ENCODE measurements at places on chromosomes 3 and 15. TPM values are rescaled to one million over a fixed set of nuclear protein-coding genes. Genes with fewer than 3 reads are reported as not detected.

TUBGCP5 gene
- total RNA-seq = 10.2 TPM

ACSBG1 gene
- total RNA-seq = 0.33 TPM

GORASP1 gene
- total RNA-seq = 50.9 TPM

GRAMD1C gene
- 1.4 TPM for total RNA-seq

TUSC7 gene
- not detected for total RNA-seq

GABRA5 gene
- total RNA-seq = not detected

UMPS gene
- 39.5 TPM for total RNA-seq

SAMMSON gene
- total RNA-seq = 0.23 TPM

PLD1 gene
- total RNA-seq = 65.6 TPM

SI gene
- total RNA-seq = not detected

- peaks cover 14% of the 10 kb centered on the region for H3K4me1 ChIP-seq
- H3K27ac ChIP-seq = peak overlapping the region; percentile 77
- H3K27me3 ChIP-seq = no peaks in the 10 kb centered on the region
These were observed 664 bp downstream of the PARP3 start for GRCh38 chr3:51942603-51943450.

GRCh38 chr3:42019953-42020260 is 58.0 kb upstream of the ULK4 start:
- H3K4me1 ChIP-seq = peaks cover 21% of the 10 kb centered on the region
- no peak overlapping the region for H3K4me3 ChIP-seq
- H3K27ac ChIP-seq = no peak overlapping the region
- H3K36me3 ChIP-seq = no peaks in the 10 kb centered on the region
- no peaks in the 10 kb centered on the region for H3K27me3 ChIP-seq

- no peaks in the 10 kb centered on the region for H3K4me1 ChIP-seq
- no peak overlapping the region for H3K27ac ChIP-seq
- no peaks in the 10 kb centered on the region for H3K36me3 ChIP-seq
- no peak overlapping the region for H3K4me3 ChIP-seq
- DNase-seq = no peak
These were observed 226.4 kb downstream of the SCAPER start for GRCh38 chr15:76678766-76679165.

DNA sequence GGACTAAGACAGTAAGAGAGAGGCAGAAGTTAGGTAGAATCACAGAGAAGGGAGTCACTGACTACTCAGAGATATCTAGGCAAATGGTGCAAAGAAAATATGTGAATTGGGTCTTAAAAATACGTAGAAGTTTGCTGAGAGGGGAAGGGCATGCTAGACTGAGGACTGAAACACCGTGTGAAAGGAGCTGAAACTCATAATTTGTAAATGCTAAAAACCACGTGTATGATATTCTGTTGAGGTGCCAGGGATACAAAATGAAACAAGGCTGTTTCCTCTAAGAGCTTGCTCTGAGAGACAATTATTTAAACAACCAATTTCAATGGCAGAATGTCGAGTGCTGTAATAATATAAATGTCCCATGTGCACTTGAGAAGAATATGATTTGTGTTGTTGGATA is 47.2 kb downstream of the NCK1 start:
- H3K4me3 ChIP-seq = no peak overlapping the region
- no peak for DNase-seq
- no peak overlapping the region for H3K27ac ChIP-seq
- no peaks in the 10 kb centered on the region for H3K36me3 ChIP-seq
- H3K4me1 ChIP-seq = peaks cover 7% of the 10 kb centered on the region

- peaks cover 3% of the 10 kb centered on the region for H3K4me1 ChIP-seq
- H3K27ac ChIP-seq = no peak overlapping the region
- H3K36me3 ChIP-seq = no peaks in the 10 kb centered on the region
- no peaks in the 10 kb centered on the region for H3K27me3 ChIP-seq
- no peak overlapping the region for H3K4me3 ChIP-seq
These were observed 51.7 kb upstream of the HES1 start for GRCh38 chr3:194084284-194084683.

DNA sequence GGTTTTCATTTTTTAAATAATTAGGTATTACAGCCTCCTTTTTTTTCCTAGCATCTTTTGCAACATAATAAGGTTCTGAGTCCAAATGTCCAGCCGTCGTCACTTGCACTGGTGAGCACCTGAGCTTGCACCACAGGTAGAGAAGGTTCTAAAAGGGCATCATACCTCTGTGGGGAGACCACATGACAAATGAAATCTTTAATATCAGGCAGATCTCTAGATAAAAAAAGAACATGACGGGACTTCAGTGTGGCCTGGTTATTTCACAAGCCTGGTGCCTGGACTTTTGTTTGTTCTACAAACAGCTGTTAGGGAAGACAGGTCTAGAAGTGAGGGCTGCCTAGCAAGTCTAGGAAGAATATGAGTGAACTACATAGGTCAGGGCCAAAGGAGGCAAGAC is 3.6 kb downstream of the ZBED2 start:
- no peak overlapping the region for H3K4me3 ChIP-seq
- H3K36me3 ChIP-seq = no peaks in the 10 kb centered on the region
- H3K27me3 ChIP-seq = no peaks in the 10 kb centered on the region

GRCh38 chr15:66947471-66947870 is 117.9 kb upstream of the SMAD3 start:
- H3K27me3 ChIP-seq = no peaks in the 10 kb centered on the region
- no peaks in the 10 kb centered on the region for H3K4me1 ChIP-seq
- no peak overlapping the region for H3K27ac ChIP-seq
- no peaks in the 10 kb centered on the region for H3K36me3 ChIP-seq

DNA sequence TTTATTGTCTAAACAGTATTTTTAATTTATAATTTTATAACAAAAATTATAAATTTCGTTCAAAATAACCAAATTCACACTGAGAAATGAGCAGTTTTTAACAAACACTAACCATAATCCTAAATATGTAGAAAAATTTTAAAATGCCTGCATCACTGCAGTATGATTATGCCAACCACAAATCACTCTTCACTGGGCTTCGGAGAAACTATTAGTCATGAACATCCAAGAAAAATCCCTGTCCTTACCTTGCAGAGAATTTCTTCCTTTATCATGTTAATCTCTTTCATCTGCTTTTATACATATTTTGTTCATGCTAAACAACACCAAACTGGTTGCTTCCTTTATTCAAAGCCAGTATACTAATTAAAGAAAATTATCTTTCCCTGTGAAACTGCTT is 511.0 kb upstream of the ALCAM start:
- no peaks in the 10 kb centered on the region for H3K36me3 ChIP-seq
- H3K27me3 ChIP-seq = no peaks in the 10 kb centered on the region
- H3K4me3 ChIP-seq = no peak overlapping the region

DNA sequence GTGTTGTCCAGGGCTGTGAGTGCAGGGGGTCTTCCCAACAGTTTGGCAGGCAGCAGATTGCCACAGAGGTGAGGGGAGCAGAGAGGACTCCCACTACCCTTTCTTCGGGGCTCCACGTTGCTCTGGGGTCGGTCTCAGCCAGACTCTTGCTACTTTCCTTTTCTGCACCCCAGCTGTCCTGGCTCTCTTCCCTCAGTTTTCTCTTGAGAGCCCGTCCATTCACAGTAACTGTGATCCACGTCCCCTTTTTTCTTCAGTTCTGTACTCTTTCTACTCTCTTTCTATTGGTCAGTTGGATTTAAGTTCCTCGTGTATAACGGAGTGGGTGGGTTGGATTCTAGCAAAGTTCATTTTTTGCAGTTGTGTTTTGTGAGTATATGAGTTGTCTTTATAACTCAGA is 105.8 kb downstream of the UNC13C start:
- H3K27ac ChIP-seq = no peak overlapping the region
- no peaks in the 10 kb centered on the region for H3K4me1 ChIP-seq
- H3K4me3 ChIP-seq = no peak overlapping the region
- H3K27me3 ChIP-seq = no peaks in the 10 kb centered on the region

GRCh38 chr15:74786551-74787165 is 4.8 kb downstream of the CSK start:
- peaks cover 27% of the 10 kb centered on the region for H3K4me1 ChIP-seq
- no peaks in the 10 kb centered on the region for H3K36me3 ChIP-seq
- DNase-seq = no peak
- H3K4me3 ChIP-seq = no peak overlapping the region
- H3K27me3 ChIP-seq = no peaks in the 10 kb centered on the region
- H3K27ac ChIP-seq = no peak overlapping the region

DNA sequence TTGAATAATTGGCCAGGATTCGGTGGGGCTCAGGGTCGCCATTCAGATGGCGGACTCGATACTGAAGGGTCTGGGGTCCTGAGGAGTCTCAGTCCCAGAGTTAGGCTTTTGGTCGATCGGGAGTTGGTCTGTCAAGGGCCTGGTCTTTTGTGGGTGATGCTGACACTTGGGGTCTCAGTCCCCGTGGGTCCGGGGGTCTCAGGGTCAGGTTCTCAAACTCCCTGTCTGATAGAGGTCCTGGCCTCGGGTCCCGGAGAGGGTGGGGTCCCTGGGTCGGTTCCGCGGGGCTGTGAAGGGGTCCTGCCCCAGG is 467 bp downstream of the NCKIPSD start:
- peak overlapping the region; percentile 47 for H3K27ac ChIP-seq
- no peaks in the 10 kb centered on the region for H3K36me3 ChIP-seq
- DNase-seq = no peak
- peaks cover 10% of the 10 kb centered on the region for H3K4me1 ChIP-seq

DNA sequence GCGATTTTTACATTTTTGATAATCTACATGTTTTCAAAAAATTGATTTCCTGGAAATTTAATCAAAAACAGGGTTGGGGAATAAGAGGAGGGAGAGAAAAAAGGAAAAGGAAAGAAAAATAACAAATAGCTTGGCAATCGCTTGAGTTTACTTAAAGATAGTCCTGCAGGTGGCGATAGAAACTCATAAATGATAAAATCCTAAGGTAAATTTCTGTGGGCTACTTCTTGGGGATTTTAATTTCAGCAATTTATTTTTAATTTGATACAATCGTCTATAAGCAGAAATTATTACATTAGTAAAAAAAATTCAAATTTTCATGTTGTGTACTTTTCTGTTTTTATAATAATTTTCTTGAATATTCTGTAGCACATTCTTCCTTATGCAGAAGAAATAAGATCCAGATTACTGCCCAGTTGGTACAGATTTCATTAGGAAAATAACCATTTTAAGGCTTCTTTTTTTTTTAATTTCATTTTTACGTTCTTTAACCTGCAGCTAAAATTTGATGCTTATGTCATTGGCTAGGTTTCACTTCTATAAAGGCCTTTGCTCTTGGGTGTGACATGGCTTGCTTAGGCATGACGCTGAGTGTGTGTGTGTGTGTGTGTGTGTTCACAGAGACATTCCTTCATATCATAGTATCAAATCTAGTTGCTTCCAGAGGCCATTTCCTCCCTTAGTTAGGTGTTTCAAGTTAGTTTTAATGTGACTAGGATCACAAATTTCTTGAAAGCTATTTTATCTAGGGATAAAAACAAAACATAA is 181.8 kb downstream of the MCTP2 start:
- H3K4me1 ChIP-seq = peaks cover 1% of the 10 kb centered on the region
- H3K27me3 ChIP-seq = no peaks in the 10 kb centered on the region
- DNase-seq = no peak
- H3K4me3 ChIP-seq = no peak overlapping the region
- no peaks in the 10 kb centered on the region for H3K36me3 ChIP-seq
- no peak overlapping the region for H3K27ac ChIP-seq

DNA sequence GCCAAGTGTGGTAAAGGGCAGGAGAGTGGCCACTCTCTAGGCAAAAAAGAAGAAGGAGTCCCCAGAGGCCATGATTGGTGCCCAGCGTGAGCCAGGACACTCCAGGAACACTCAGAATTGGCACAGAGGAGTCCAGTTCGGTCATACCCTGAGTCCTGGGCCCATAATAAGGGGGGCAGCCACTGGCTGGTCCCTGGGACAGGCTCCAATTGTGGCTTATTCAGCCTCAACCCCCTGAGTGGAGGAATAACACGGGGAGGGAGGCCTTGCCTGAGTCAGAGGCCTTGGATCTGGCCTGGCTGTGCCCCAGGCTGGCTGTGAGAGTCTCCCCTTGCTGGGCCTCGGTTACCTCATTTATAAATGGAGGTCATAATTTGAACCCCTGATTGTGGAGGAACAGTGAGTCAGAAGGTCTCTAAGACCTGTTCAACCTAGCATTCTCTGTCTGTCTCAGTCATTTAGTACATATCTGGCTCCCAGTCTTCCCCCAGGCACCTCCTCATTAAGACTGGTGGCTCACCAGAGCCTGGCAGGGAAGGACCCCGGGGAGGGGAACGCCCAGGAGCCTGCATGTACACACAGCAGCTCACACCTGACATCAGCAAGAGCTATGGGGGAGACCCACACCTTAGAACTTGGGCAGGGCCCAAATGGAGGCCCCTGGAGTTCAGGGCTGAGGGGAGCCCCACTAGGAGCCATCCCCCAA is 95.9 kb upstream of the ATP2B2 start:
- H3K4me3 ChIP-seq = no peak overlapping the region
- no peaks in the 10 kb centered on the region for H3K4me1 ChIP-seq
- H3K27ac ChIP-seq = no peak overlapping the region

DNA sequence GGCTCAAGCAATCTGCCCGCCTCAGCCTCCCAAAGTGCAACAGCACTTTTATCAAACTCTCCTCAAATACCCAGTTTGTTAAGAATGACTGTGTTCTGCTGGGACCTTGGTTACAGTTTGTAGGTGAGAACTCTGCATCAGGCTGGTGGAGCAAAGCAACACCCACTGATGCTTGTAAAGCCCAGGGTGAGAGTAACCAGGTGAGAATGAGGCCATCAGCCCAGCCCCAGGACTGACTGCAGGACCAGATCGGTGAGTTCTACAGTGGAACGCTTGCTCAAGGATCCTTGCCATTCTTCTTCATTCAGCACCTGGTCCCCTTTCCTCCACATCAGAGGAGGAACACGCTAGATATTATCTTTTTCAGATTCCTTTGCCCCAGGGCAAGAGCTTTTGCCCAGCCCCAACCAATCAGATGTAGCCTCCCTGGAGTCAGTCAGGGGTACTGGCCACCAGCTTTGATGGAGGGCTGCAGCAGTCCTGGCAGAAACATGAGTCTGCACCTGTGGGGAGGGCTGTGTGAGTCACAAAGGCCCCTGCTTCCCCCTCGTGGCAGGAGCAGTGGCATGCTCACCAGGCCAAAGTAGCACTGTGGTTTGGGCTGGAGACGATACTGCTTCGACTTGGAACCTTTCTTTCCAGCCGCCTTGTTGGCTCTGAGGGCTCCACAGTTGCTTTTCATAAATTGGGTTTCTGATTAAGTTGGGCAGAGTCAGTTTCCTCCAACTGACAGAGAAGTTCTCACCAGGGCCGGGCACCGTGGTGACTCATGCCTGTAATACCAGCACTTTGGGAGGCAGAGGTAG is 3.5 kb upstream of the SHISA5 start:
- H3K4me3 ChIP-seq = no peak overlapping the region
- DNase-seq = no peak
- H3K4me1 ChIP-seq = peaks cover 13% of the 10 kb centered on the region
- no peak overlapping the region for H3K27ac ChIP-seq
- H3K36me3 ChIP-seq = no peaks in the 10 kb centered on the region
- H3K27me3 ChIP-seq = no peaks in the 10 kb centered on the region

GRCh38 chr3:39590806-39591205 is 123.3 kb downstream of the MOBP start:
- H3K27me3 ChIP-seq = no peaks in the 10 kb centered on the region
- no peak overlapping the region for H3K4me3 ChIP-seq

GRCh38 chr3:30123755-30124154 is 482.6 kb upstream of the TGFBR2 start:
- H3K4me3 ChIP-seq = no peak overlapping the region
- no peaks in the 10 kb centered on the region for H3K27me3 ChIP-seq
- no peaks in the 10 kb centered on the region for H3K4me1 ChIP-seq
- H3K27ac ChIP-seq = no peak overlapping the region
- H3K36me3 ChIP-seq = no peaks in the 10 kb centered on the region

- no peak overlapping the region for H3K27ac ChIP-seq
- H3K36me3 ChIP-seq = no peaks in the 10 kb centered on the region
- H3K4me1 ChIP-seq = no peaks in the 10 kb centered on the region
- no peak for DNase-seq
- no peak overlapping the region for H3K4me3 ChIP-seq
- H3K27me3 ChIP-seq = no peaks in the 10 kb centered on the region
These were observed 278.2 kb downstream of the GABRG3 start for GRCh38 chr15:27249046-27249759.

Data from ovary (tissue), 10 donors.